Activated CD8-positive, alpha-beta memory T cell treated with anti-CD3 and anti-CD28 coated beads, Interleukin-2, amount 10 ng/mL, durations not matched to agents 7 days and 5 days (primary cell): ENCODE measurements at places on chromosomes 2 and 18. TPM values are rescaled to one million over a fixed set of nuclear protein-coding genes. Genes with fewer than 3 reads are reported as not detected.
A peak's percentile ranks its signal among the peaks of the same experiment; 100 is the strongest.

DNA sequence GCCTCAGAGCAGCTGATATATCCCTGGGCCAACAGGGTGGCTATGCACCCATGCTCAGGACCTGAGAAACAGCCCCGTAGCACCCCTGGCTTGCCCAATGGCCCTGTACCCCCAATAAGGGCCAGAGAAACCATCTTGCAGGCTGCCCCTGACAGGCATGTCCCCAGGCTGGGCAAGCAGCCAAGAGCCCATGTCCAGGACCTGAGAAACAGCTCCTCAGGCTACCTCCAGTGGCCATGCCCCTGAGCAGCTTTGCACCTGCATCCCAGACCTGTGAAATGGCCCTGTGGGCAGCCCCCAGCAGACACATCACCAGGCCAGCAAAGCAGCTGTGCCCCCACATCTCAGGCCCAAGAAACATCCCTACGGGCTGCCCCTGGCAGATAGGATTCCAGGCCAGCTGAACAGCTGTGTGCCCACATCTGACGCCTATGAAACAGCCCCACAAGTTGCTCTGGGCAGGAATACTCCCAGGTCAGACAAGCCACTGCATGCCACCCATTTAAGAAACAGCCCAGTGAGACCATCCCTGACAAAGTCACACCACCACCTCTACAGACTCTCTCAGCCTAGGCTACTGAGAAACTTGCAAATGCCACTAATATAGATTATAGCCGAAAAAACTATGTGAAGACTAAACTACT is 84.1 kb downstream of the TMEM237 start:
- H3K27ac ChIP-seq = no peak overlapping the region
- H3K4me3 ChIP-seq = no peak overlapping the region
- DNase-seq = no peak
- no peaks in the 10 kb centered on the region for H3K27me3 ChIP-seq
- no peaks in the 10 kb centered on the region for H3K36me3 ChIP-seq

DNA sequence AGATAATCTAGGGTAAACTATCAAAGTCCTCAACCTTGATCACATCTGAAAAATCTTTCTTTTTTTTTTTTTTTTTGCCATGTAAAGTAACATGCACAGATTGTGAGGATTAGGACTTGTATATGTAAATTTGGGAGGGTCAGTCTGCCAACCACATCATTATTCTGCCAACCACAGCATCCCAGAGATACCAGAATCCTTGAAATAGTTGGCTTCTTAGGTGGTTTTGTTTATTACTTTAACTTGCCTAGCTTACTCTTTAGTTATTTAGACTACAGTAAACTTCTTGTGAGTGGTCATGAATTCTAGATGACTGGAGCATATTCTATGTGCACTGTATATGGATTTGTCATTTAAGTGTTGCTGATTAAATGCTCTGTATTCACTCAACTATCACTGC is 242.1 kb upstream of the RBMS1 start:
- H3K4me1 ChIP-seq = no peaks in the 10 kb centered on the region
- no peak for DNase-seq
- no peaks in the 10 kb centered on the region for H3K36me3 ChIP-seq
- H3K4me3 ChIP-seq = no peak overlapping the region
- peaks cover 2% of the 10 kb centered on the region for H3K27me3 ChIP-seq

DNA sequence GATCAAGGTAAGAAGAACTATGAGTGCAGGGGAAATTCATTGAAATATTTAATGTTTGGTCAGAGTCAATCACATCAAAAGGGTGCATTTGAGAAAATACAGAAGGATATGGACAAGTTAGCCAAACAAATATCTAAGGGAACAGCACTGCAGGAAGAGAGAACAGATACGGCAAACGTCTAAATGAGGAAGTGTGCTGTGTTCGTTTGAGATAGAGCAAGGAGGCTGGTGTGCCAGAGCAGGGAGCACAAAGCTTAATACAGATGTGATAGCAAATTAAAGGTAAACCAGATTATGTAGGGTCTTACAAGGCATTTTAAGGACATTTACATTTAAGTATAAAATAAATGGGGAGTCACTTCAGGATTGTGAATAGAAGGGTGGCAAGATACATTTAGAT is 241.3 kb upstream of the ZNF804A start:
- H3K4me1 ChIP-seq = no peaks in the 10 kb centered on the region
- no peak overlapping the region for H3K4me3 ChIP-seq
- H3K36me3 ChIP-seq = no peaks in the 10 kb centered on the region
- no peak overlapping the region for H3K27ac ChIP-seq

DNA sequence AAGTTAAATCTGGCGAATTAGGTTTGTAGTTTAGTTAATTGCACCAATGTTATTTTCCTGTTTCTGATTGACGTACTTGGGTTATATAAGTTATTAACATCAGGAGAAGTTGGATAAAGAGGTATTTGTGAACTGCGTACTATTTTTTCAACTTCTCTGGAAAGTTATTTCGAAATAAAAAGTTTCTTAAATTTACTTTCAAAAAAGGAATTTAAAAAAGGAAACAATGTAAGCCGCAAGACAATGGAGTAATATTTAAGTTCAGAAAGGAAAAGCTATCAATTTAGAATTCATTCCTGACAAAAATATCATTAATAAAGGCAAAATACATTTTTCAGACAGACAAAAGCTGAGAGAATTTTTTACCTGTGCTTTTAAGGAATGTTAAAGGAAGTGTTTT is 47.7 kb downstream of the RAB10 start:
- peaks cover 57% of the 10 kb centered on the region for H3K36me3 ChIP-seq
- peaks cover 23% of the 10 kb centered on the region for H3K4me1 ChIP-seq
- no peaks in the 10 kb centered on the region for H3K27me3 ChIP-seq
- no peak overlapping the region for H3K27ac ChIP-seq

DNA sequence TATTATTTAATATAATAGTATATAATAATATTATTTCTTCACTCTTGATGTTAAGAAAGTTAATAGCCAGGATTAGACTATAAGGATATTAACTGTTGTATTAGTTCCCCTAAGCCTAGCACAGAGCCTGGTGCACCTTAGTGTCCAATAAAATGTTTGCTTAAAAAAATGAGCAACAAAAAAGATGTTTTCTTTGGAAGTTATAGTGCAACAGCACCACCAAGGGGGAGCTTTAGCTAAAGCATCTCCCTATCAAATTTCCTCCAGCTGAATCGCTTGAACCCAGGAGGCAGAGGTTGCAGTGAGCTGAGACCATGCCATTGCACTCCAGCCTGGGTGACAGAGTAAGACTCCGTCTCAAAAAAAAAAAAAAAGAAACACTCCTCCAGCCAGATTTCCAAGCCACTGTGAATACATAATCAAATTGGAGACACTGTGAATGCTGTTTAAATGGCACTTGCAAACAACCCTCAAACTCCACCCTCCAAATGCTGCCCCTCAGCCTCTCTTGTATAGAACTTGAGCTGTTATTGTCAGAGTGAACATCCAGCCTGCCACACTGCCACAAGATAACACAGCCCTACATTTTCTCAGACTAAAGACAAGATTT is 221.9 kb downstream of the DYM start:
- H3K27ac ChIP-seq = no peak overlapping the region
- DNase-seq = no peak
- H3K4me1 ChIP-seq = peaks cover 2% of the 10 kb centered on the region
- no peaks in the 10 kb centered on the region for H3K27me3 ChIP-seq
- H3K36me3 ChIP-seq = peaks cover 9% of the 10 kb centered on the region

DNA sequence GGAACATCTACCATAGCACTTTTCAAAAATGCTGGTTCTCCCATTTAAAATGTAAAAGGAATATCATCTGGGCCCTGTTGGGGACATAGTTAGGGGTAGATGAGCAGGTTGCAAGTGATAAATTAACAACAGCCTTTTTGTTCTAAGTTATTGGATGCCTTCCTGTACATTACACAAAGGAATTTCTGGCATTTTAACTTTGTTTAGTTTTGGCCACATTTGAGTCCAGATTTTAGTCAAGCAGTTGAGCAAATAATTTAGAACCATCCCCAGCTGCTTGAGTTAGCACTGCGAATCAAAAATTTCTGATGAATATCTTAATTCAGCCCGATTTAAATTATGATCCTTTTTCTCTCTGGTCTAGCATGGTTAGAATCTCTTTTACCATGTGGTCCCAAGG is 124.4 kb downstream of the TTC27 start:
- H3K4me3 ChIP-seq = no peak overlapping the region
- H3K27me3 ChIP-seq = no peaks in the 10 kb centered on the region
- H3K4me1 ChIP-seq = peaks cover 14% of the 10 kb centered on the region
- no peak overlapping the region for H3K27ac ChIP-seq
- no peak for DNase-seq

The APCDD1 gene
- not detected for total RNA-seq

DNA sequence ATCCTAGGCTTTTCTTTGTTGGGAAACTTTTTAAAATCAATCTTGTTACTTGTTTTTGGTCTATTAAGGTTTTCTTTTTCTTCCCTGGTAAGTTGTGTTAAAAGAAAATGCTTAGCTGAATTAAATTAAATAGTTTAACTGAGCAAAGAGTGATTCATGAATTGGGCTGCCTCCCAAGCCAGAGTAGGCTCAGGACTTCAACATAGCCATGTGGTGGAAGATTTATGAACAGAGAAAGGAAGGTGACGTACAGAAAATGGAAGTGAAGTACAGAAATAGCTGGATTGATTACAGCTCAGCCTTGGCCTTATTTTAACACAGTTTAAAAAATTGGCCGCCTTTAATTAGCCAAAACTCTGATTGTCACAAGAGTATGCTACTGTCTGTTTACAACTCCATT is 27.9 kb upstream of the GALNT5 start:
- no peak for DNase-seq
- peaks cover 31% of the 10 kb centered on the region for H3K27me3 ChIP-seq
- H3K4me1 ChIP-seq = no peaks in the 10 kb centered on the region
- H3K4me3 ChIP-seq = no peak overlapping the region

- H3K4me3 ChIP-seq = no peak overlapping the region
- H3K4me1 ChIP-seq = no peaks in the 10 kb centered on the region
- no peak for DNase-seq
- no peaks in the 10 kb centered on the region for H3K36me3 ChIP-seq
- H3K27me3 ChIP-seq = peaks cover 36% of the 10 kb centered on the region
Measured at GRCh38 chr2:176398243-176399073, 129.2 kb downstream of the MTX2 start.

The ANKRD30BL gene
- total RNA-seq = not detected

GRCh38 chr2:73089270-73090030 is 17.9 kb upstream of the SFXN5 start:
- H3K27ac ChIP-seq = no peak overlapping the region
- no peak overlapping the region for H3K4me3 ChIP-seq
- H3K36me3 ChIP-seq = no peaks in the 10 kb centered on the region
- H3K4me1 ChIP-seq = no peaks in the 10 kb centered on the region
- H3K27me3 ChIP-seq = no peaks in the 10 kb centered on the region

GRCh38 chr2:61379521-61379920 is 91.4 kb downstream of the USP34 start:
- H3K27me3 ChIP-seq = no peaks in the 10 kb centered on the region
- DNase-seq = no peak
- no peaks in the 10 kb centered on the region for H3K4me1 ChIP-seq

- H3K36me3 ChIP-seq = peaks cover 23% of the 10 kb centered on the region
- H3K4me1 ChIP-seq = peaks cover 53% of the 10 kb centered on the region
- no peak for DNase-seq
- H3K27ac ChIP-seq = peak overlapping the region; percentile 77
Measured at GRCh38 chr2:101704046-101704466, 6.5 kb downstream of the MAP4K4 start.

DNA sequence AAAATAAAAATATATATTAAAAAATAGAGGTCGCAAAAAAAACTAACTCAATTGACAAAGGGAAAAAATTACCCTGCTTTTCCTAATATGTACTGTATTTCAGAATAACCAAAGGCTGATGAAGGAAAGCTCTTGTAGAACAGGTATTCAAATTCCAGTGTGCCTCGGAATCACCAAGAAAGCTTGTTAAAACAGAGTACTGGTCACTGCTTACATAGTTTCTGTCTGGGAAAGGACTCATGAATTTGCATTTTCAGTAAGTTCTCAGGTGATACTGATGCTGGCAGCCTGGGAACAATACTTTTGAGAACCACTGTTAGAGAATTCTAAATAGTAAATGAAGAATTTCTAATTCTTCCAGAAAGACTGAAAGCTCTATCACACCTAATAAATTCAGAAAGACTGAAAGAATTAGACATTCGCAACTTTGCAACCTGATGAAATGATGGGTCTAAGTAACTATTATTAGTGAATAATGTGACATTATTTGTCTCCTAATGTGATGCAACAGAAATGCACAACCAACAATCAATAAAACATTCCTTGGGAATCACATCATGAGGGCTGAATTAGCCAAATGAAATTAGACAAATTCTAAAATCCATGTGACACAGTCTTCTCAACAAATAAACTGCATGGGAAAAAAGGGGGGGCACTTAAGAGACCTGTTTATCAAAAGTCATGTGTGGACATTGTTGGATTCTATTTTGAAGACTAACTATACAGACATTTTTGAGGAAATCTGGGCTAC is 21.9 kb downstream of the RPRD1A start:
- H3K27me3 ChIP-seq = no peaks in the 10 kb centered on the region
- no peak overlapping the region for H3K4me3 ChIP-seq
- peaks cover 7% of the 10 kb centered on the region for H3K4me1 ChIP-seq
- peaks cover 31% of the 10 kb centered on the region for H3K36me3 ChIP-seq
- no peak for DNase-seq
- H3K27ac ChIP-seq = no peak overlapping the region

The MAIP1 gene
- 22.0 TPM for total RNA-seq

DNA sequence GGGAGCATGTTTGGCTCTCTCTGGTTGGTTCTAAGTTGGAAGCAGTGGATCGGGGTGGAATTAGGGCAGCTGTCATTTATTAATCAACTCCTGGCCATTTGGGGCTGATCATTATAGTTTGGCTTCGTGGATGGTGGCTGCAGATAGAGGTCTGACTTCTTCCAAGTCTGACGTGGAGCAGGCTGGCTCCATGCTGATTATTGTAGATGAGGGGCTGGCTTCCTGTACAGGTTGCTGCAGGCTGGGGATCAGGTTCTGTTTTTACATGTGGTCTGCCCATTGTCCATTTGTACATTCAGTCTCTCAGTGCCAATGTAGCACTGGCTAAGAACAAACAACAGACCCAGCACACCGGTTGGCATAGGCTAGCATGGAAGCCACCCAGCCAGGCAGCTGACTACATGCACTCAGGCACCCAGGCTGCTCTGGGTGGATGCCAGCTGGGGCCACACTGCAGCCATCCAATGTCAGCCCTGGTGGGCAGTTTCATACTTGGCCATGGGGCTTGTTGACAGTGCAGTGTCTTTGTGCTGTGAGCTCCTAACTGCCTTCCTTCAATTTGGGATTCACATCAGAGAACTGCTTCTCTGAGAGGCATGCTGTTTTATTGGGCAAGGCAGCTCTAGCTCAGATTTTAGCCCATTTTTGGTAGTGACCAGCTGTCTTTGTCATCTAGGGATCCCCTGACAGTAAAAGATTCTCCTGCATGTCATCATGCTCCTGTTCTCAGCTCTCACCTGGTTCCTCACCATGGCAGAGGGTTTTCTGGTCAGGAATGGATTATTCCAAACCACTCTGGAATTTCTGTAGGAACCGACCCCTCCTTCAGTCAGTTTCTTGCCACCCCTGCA is 25.4 kb downstream of the NPAS2 start:
- H3K4me3 ChIP-seq = no peak overlapping the region
- no peak overlapping the region for H3K27ac ChIP-seq
- no peaks in the 10 kb centered on the region for H3K36me3 ChIP-seq
- H3K27me3 ChIP-seq = peaks cover 4% of the 10 kb centered on the region
- no peaks in the 10 kb centered on the region for H3K4me1 ChIP-seq
